ENCODE measurements at places on chromosomes 1 and 21.

- H3K27ac ChIP-seq: no peak overlapping the region
- DNase-seq: no peak
- no peak overlapping the region for H3K4me3 ChIP-seq
- H3K4me1 ChIP-seq: peaks cover 2% of the 10 kb centered on the region
- no peaks in the 10 kb centered on the region for H3K36me3 ChIP-seq
- peaks cover 7% of the 10 kb centered on the region for H3K27me3 ChIP-seq
These were observed 145.1 kb downstream of the NPHP4 start for GRCh38 chr1:5847013-5847659.

DNA sequence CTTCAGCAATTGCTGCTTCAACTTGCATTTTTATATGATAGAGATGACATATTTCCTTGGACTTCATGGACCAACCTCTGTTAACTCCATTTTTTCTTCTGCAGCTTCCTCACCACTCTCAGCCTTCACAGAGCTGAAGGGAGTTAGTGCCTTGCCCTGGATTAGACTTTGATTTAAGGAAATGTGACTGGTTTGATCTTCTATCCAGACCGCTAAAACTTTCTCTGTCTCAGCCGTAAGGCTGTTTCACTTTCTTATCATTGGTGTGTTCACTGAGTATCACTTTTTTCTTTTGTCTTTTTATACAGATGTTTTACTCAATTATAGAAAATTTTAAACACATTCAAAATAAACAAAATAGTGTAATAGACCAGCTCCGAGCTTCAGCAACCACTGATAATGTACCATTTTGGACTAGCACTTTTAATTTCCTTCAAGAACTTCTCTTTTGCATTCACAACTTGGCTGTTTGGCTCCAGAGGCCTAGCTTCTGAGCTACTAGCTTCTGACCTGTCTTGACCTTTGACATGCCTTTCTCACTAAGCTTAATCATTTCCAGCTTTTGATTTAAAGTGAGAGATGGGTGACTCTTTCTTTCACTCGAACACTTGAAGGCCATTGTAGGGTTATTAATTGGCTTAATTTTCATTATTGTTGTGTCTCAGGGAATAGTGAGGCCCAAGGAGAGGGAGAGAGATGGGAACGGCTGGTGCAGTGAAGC, 9.3 kb downstream of the NEK7 start:
- no peak for DNase-seq
- H3K4me1 ChIP-seq: peaks cover 46% of the 10 kb centered on the region
- H3K27me3 ChIP-seq: no peaks in the 10 kb centered on the region
- peak overlapping the region; percentile 78 for H3K27ac ChIP-seq

DNA sequence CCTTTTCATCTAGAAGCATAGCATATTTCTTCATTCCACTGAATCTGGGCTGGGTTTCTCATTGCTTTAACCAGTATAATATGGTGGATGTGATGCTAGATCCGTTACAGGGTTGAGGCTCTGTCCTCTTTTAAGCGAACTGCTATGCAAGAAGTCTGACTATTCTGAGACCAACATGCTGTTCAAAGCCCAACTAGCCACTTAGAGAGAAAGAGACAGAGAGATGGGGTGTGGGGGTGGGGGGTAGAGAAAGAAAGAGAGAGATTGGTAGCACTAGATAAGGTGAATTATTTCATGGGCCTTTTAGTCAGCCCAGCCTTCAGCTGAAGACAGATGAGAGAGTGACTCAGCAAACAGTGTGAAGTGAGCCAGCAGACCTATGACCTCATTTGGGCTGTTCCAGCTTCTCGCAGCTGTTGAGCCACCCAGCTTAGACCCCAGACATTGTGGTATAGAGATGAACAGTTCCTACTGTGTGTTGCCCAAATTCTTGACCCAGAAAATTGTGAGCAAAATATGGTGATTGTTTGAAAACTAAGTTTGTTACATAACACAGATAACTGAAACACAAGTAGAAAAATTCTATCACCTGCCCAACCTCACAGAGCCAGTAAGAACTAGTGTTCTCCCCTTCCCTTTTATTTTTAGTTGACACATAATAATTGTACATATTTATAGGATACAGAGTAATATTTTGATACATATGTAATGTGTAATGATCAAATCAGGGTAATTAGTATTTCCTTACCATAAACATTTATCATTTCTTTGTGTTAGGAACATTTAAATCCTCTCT, 40.7 kb upstream of the PRKACB start:
- no peaks in the 10 kb centered on the region for H3K4me1 ChIP-seq
- H3K36me3 ChIP-seq: peaks cover 9% of the 10 kb centered on the region
- no peak overlapping the region for H3K27ac ChIP-seq
- no peak for DNase-seq
- no peak overlapping the region for H3K4me3 ChIP-seq

DNA sequence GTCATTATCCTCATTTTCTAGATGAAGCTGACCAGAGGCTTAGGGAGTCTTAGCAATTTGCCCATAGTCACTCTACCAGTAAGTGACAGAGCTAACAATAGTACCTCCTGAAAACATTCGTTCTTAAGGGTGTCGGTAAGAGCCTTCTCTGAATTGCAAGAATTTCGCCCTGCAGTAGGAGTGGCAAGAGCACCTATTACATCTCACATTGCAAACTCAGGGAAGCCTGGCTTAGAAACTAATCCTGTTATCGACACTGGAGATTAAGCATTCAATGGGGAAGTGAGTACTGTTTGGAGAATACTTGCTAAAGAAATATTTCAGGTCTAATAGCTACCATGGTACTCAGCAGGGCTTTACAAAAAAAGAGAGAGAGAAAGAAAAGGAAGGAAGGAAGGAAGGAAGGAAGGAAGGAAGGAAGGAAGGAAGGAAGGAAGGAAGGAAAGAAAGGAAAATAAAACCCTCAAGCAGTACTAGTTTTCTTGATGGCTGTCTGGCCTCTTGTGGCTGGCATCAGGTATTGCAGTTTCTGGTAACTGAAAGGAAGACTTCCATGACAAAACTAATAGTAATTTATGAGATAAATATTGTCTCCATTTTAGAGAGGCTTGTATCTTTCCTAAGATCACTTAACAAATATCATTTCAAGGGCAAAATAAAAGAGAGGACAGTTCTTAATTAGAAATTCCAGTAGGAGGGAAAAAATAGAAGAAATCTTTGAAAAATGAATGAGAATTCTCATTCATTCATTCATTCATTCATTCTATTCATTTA, 10.4 kb downstream of the C1orf226 start:
- DNase-seq: no peak
- no peak overlapping the region for H3K27ac ChIP-seq
- no peaks in the 10 kb centered on the region for H3K36me3 ChIP-seq
- H3K4me1 ChIP-seq: peaks cover 3% of the 10 kb centered on the region
- H3K27me3 ChIP-seq: peaks cover 13% of the 10 kb centered on the region

GRCh38 chr1:242187816-242188215, 188.9 kb upstream of the MAP1LC3C start:
- H3K4me1 ChIP-seq: no peaks in the 10 kb centered on the region
- no peak overlapping the region for H3K27ac ChIP-seq
- H3K36me3 ChIP-seq: no peaks in the 10 kb centered on the region
- H3K27me3 ChIP-seq: peaks cover 7% of the 10 kb centered on the region
- no peak for DNase-seq

- H3K27me3 ChIP-seq: no peaks in the 10 kb centered on the region
- H3K4me1 ChIP-seq: peaks cover 49% of the 10 kb centered on the region
- H3K27ac ChIP-seq: peak overlapping the region; percentile 90
- H3K36me3 ChIP-seq: peaks cover 6% of the 10 kb centered on the region
- no peak for DNase-seq
These were observed 953 bp upstream of the BRWD1 start for GRCh38 chr21:39314143-39315027.

GRCh38 chr1:203506858-203507626, 13.1 kb downstream of the OPTC start:
- no peak overlapping the region for H3K27ac ChIP-seq
- H3K4me3 ChIP-seq: no peak overlapping the region
- DNase-seq: no peak
- no peaks in the 10 kb centered on the region for H3K36me3 ChIP-seq
- peaks cover 4% of the 10 kb centered on the region for H3K27me3 ChIP-seq

DNA sequence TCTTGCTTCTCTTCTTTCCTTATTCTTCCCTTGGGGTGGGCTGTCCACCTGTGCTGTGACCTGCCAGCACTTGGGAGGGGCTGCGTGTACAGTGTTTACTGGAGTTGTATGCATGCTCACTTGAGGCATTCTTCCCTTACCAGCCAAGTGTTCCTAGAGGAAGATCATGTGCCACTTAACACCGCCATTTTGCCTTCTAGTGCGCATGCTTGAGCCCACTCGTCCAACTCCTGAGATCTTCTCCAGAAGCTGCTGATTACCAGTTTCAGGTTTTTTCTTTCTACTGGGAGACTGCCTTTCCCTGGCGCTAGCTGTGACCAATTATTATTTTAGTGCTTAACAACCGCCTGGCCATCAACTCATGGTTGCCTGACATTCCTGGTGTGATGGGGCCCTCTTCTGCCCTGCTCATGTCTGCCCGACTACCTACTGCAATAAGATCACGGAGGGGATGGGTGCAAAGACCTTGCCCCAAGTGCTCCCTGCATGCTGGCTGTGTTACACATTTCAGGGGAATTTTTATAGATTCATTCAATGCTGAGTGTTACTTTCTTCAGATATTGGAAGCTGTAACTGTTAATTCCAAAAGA, 74.2 kb upstream of the B3GALT5 start:
- H3K27me3 ChIP-seq: peaks cover 6% of the 10 kb centered on the region
- no peak for DNase-seq
- H3K4me3 ChIP-seq: no peak overlapping the region
- H3K4me1 ChIP-seq: no peaks in the 10 kb centered on the region

DNA sequence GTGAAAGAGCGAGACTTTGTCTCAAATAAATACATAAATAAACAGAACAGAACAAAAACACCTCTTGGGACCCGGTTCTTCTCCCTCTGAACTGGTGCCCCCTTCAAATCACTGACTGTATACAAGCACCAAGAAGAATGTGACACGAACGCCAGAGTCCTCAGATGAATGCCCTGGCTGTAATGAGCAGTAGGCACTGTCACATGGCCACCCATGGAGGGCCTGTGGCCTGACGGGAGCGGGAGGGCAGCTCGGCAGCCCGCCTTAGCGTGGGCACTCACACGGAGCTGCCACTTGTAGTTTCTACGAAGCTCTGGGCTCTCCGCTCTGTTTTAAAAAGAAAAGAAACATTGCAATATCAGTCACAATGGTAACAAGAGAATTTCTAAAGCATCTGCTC, 146.0 kb downstream of the PEX14 start:
- no peak for DNase-seq
- no peak overlapping the region for H3K27ac ChIP-seq
- peaks cover 10% of the 10 kb centered on the region for H3K36me3 ChIP-seq

- peaks cover 15% of the 10 kb centered on the region for H3K27me3 ChIP-seq
- H3K27ac ChIP-seq: no peak overlapping the region
- no peak for DNase-seq
- peaks cover 2% of the 10 kb centered on the region for H3K4me1 ChIP-seq
- no peak overlapping the region for H3K4me3 ChIP-seq
These were observed 7.5 kb upstream of the ZNF648 start for GRCh38 chr1:182069028-182069466.
